ENCODE measurements at places on chromosomes 5 and 9. TPM values are rescaled to one million over a fixed set of nuclear protein-coding genes. Genes with fewer than 3 reads are reported as not detected.

Gene SH3PXD2B
- 0.11 TPM for total RNA-seq

Gene FKTN
- total RNA-seq: 11.3 TPM

Gene ABHD17B
- total RNA-seq: 17.4 TPM

Gene OR1N2
- total RNA-seq: not detected

Gene CLK4
- total RNA-seq: 21.9 TPM

Gene ROR2
- not detected for total RNA-seq

Gene PRSS3
- total RNA-seq: not detected

Gene RRAGA
- total RNA-seq: 60.8 TPM

Gene TLX3
- not detected for total RNA-seq

Gene NRARP
- 9.3 TPM for total RNA-seq

Gene CCNJL
- total RNA-seq: not detected

Gene SPATA31D4
- total RNA-seq: not detected

Gene SLC28A3
- 0.37 TPM for total RNA-seq

Gene PCDHGA2
- total RNA-seq: 0.11 TPM

DNA sequence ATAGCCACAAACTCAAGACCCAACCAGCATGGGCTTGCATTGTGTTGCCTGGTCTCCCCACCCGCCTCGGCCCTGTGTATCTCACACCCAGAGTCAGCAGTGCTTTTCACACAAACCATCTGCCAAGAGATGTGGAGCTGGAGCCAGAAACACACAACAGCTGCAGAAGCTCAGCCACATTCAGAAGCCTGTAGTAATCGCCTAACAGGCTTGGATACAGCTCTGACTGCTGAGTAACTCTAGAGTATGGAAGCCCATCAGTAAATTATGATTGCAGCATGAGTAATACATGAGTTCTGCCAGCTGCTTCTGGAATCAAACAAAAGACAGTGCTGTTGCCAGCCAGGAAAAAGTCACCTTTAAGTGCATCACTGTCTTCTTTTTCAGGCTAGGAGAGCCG, 16.0 kb downstream of the TEK start:
- no peak for DNase-seq
- no peaks in the 10 kb centered on the region for H3K27me3 ChIP-seq
- no peak overlapping the region for H3K27ac ChIP-seq
- no peaks in the 10 kb centered on the region for H3K4me1 ChIP-seq

DNA sequence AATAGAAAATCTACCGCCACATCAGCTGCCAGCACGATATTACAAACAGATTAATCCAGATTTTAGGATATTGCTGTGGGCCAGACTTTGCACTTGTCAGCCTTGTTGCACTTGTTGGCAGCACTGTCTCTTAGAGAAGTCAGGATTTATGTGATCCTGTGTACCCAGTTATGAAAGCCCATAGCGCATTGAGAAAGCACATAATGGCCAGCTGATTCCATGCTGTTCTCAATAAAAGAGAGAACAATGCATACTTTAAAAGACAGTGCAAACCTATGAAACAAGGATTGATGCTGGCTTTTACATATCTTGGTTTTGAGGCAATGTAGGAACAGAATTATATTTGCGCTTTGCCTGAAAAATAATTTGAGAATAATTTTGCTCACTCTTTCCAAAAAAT, 140.8 kb downstream of the CEP120 start:
- no peak overlapping the region for H3K27ac ChIP-seq
- no peaks in the 10 kb centered on the region for H3K4me1 ChIP-seq
- no peaks in the 10 kb centered on the region for H3K36me3 ChIP-seq
- no peak overlapping the region for H3K4me3 ChIP-seq
- no peak for DNase-seq

DNA sequence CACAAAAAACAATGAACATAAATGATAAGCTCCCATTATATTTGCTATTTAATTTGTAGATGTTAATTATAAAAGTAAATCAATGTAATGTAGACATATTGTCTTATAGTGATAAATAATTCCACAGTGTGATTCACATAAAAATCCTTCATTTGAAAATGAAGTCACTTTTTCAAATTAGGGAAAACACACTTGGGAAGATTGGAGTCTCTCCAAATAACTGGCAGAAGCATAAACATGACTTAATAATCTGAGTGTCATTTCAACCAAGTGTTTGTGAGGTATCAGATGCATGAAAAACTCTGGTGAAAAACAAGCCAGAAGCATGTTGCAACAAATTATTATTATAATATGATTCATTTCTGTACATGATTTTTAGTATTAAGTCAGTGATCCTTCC, 102.2 kb downstream of the CETN3 start:
- H3K27me3 ChIP-seq: no peaks in the 10 kb centered on the region
- DNase-seq: no peak
- no peaks in the 10 kb centered on the region for H3K36me3 ChIP-seq
- H3K4me1 ChIP-seq: no peaks in the 10 kb centered on the region
- no peak overlapping the region for H3K27ac ChIP-seq

- no peak overlapping the region for H3K4me3 ChIP-seq
- DNase-seq: no peak
- H3K27ac ChIP-seq: no peak overlapping the region
- H3K27me3 ChIP-seq: no peaks in the 10 kb centered on the region
These were observed 119.5 kb downstream of the FAM114A2 start for GRCh38 chr5:153919161-153919560.

GRCh38 chr9:92763721-92764380, 782 bp downstream of the BICD2 start:
- peak overlapping the region; percentile 95 for H3K4me3 ChIP-seq
- peaks cover 32% of the 10 kb centered on the region for H3K4me1 ChIP-seq
- H3K27me3 ChIP-seq: no peaks in the 10 kb centered on the region
- no peaks in the 10 kb centered on the region for H3K36me3 ChIP-seq

DNA sequence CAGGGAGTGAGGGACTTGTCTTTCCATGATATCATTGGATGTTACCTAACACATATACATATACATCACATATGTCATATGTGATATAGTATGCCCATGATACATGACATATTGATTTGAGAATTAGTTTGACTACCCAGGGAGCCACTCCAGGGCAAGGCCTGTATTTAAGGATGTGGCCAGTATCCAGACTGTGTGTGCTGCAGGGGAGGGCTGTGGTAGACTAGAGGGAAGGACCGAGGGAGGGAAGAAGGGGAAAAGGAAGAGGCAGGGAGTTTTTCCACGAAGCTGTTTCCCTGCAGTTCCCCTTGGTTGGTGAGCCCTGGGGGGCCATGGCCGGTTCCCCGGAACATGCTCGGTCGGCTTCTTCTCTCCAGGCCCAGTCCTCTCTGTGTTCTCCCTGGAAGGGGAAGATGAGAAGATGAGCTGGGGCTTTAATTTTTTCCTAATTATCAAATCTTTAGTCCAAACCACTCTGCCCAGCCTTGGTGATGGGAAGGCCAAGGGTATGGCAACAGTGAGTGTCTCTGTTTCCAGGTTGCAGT, 48.7 kb downstream of the NSUN2 start:
- no peak overlapping the region for H3K27ac ChIP-seq
- H3K4me1 ChIP-seq: no peaks in the 10 kb centered on the region
- no peaks in the 10 kb centered on the region for H3K36me3 ChIP-seq
- peak overlapping the region; percentile 40 for H3K4me3 ChIP-seq
- DNase-seq: no peak

DNA sequence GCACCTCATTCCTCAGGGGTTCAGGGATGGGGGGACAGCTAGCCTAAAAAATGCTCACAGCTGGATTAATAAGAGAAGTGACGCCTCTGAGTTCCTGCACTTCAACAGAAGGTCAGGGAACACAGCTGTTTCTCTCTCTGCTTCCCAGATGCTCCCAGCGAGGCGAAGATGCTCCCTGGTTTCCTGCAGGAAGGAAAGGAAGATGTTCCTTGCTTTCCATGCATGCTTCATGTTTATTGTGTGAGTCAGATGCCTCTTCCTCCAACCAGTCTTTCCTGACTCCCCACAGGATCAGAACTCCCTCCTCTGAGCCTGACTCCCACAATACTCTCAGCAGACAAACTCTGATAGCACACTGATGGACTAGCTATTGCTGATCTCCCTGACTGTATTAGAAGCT, 71.9 kb downstream of the MFAP3 start:
- H3K4me3 ChIP-seq: no peak overlapping the region
- no peak overlapping the region for H3K27ac ChIP-seq
- no peak for DNase-seq
- H3K27me3 ChIP-seq: peaks cover 5% of the 10 kb centered on the region
- H3K36me3 ChIP-seq: no peaks in the 10 kb centered on the region
- H3K4me1 ChIP-seq: peaks cover 6% of the 10 kb centered on the region

GRCh38 chr9:79662537-79662956, 90.8 kb downstream of the TLE4 start:
- DNase-seq: no peak
- H3K27me3 ChIP-seq: no peaks in the 10 kb centered on the region
- no peak overlapping the region for H3K27ac ChIP-seq
- H3K4me3 ChIP-seq: no peak overlapping the region
- peaks cover 5% of the 10 kb centered on the region for H3K36me3 ChIP-seq
- peaks cover 19% of the 10 kb centered on the region for H3K4me1 ChIP-seq

GRCh38 chr5:98624145-98624880, 149.2 kb upstream of the RGMB start:
- H3K36me3 ChIP-seq: no peaks in the 10 kb centered on the region
- H3K27ac ChIP-seq: no peak overlapping the region
- no peaks in the 10 kb centered on the region for H3K27me3 ChIP-seq
- no peak overlapping the region for H3K4me3 ChIP-seq
- DNase-seq: no peak

DNA sequence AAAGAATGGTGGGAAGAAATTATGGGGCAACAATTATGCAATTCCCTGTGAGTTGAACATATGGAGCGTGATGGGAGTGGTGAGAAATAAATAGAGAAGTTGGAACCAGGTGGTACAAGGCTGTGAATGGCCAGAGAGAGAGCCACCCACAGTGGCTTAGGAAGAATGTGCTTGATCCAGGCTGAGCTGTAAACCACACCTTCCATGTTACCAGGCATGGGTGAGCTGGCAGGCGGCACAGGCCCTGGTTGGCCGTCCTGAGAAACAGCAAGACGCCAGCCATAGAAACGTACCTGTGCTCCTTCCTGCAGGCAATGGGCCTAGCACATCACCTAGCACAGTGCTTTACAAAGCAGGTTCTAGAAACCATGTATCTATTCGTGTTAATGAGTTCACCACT, 74.3 kb downstream of the EPB41L4B start:
- H3K4me3 ChIP-seq: no peak overlapping the region
- DNase-seq: no peak
- no peaks in the 10 kb centered on the region for H3K36me3 ChIP-seq
- no peaks in the 10 kb centered on the region for H3K4me1 ChIP-seq

DNA sequence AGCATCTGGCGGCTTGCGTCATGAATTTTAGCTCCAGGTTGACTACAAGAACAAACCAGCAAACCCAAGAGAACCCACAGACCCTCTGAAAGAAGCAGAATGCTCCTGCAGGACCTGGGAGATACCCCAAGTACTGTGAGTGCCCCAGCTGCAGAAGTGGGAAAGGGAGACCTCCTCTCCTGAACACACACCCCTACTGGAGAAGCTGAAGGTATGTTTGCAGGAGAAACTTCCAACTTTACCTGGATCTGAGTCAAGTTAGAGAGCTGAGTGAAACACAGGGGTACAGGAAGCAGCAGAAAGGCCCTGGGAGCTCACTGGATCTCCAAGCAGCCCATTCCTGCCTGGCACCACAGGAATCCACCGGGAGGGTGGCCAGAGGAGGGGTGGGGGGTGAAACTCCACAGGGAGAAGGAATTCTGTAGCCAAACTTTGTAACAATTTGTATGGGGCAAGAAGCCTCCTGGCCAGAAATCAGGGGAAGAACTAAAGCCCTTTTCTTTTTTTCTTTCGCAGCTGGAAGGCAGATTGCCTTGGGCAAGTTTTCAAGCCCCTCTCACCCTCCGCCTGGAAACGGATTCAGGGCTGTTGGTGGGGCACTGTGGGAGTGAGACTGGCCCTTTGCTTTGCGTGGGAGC, 576.2 kb downstream of the BNC2 start:
- DNase-seq: no peak
- no peaks in the 10 kb centered on the region for H3K27me3 ChIP-seq
- H3K4me3 ChIP-seq: no peak overlapping the region
- no peaks in the 10 kb centered on the region for H3K4me1 ChIP-seq
- H3K36me3 ChIP-seq: no peaks in the 10 kb centered on the region

GRCh38 chr9:68894502-68894901, 119.4 kb downstream of the PRKACG start:
- H3K27ac ChIP-seq: peak overlapping the region; percentile 94
- peaks cover 56% of the 10 kb centered on the region for H3K4me1 ChIP-seq
- no peaks in the 10 kb centered on the region for H3K27me3 ChIP-seq

GRCh38 chr5:38258319-38259061, at the start of gene EGFLAM:
Gene EGFLAM, plus strand, starts transcription at chr5:38258559. Its CDS starts 196 bp downstream, at chr5:38258755.
- peaks cover 5% of the 10 kb centered on the region for H3K4me1 ChIP-seq
- H3K36me3 ChIP-seq: no peaks in the 10 kb centered on the region
- no peak within 1 kb of the TSS for H3K27ac ChIP-seq
- H3K27me3 ChIP-seq: peaks cover 68% of the 10 kb centered on the region
- no peak within 1 kb of the TSS for H3K4me3 ChIP-seq
- DNase-seq: no peak

DNA sequence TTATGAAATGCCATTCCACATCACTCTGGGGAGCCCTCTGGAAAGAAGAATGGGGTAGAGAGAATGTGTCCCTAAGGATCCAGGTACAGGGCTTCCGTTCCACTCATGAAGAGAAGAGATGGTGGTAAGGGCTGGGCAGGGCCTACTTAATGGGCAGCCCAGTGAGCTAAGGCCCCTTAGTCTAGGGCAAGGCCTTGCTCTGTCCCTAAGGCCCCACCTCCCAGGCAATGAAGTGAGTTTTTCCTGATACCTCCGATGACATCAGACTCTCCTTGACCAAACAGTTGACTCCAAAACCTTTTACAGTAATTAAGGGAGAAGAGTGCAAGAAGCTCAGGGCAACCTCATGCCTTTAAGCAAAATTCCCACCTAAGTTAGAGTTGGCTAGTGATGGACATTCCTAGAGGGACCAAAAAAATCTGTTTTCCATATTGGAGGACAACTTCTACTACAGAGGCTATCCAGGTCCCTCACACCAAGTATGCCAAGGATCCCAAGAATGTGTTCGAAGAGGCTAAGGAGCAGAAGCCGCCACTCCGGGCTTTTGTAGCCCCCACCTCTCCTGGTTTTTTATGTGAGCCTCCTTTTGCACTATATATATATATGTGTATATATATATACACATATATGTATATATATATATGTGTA, 5.9 kb downstream of the KLF9 start:
- H3K4me3 ChIP-seq: no peak overlapping the region
- H3K36me3 ChIP-seq: peaks cover 14% of the 10 kb centered on the region
- peaks cover 61% of the 10 kb centered on the region for H3K4me1 ChIP-seq
- H3K27ac ChIP-seq: no peak overlapping the region
- no peaks in the 10 kb centered on the region for H3K27me3 ChIP-seq

- no peak overlapping the region for H3K27ac ChIP-seq
- no peaks in the 10 kb centered on the region for H3K4me1 ChIP-seq
- no peaks in the 10 kb centered on the region for H3K36me3 ChIP-seq
- no peak for DNase-seq
These were observed 472.9 kb upstream of the FTMT start for GRCh38 chr5:121378559-121379359.

Measured in activated T-helper 2 cell treated with anti-CD3 and anti-CD28 coated beads, Interferon-gamma antibody, Interleukin-2, Interleukin-4, amounts not matched to agents 10 μg/mL and 5 μg/mL and 100 μg/mL, durations not matched to agents 14 hours and 24 hours and 36 hours (primary cell).